ENCODE measurements at places on chromosomes 2 and 18. TPM values are rescaled to one million over a fixed set of nuclear protein-coding genes. Genes with fewer than 3 reads are reported as not detected.

DNA sequence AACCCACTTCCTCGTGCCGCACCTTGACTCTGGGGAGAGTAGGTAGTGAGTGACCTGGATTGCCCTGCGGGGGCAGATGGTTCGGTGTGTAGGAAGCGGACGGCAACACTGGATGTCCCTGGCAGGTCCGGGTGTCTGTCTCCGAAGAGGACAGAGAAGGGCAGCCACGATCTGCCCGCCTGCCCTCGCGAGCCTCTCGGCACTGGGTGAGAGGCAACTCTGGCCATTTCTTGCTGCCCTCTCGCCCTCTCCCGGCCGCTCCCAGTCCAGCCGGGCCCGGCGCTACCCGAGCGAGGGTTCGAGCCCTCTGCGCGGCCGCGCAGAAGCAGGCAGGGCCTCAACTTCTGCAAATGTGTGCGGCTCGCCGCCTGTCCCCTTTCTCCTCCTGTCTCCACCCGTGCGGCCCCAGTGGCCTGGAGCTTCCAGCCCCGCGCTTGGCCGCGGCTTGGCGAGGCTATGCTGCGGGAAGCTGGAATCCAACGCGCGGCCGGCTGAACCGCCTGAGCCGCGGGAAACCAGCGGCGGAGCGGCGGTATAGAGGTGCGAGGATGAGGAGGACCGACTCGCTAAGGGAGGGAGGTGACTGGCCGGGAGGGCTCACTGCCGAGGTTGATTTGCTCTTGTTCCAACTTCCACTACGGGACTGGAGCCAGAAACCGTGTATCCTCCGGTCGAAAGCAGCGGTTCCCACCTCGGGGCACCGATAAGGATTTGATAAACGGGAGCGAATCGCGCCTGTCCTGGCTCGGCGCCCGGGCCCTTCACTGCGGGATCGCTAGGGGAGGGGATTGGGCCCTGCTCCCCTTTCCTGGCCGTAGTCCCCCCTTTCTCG, 1.5 kb downstream of the EPAS1 start:
- no peak for DNase-seq

- DNase-seq: peak; percentile 9
Measured at GRCh38 chr2:65765376-65765775, 333.0 kb upstream of the SPRED2 start.

GRCh38 chr2:120589771-120590608, 145.7 kb upstream of the GLI2 start:
- DNase-seq: peak; percentile 20

GRCh38 chr2:33366473-33366872, 110.0 kb upstream of the RASGRP3 start:
- DNase-seq: no peak

DNA sequence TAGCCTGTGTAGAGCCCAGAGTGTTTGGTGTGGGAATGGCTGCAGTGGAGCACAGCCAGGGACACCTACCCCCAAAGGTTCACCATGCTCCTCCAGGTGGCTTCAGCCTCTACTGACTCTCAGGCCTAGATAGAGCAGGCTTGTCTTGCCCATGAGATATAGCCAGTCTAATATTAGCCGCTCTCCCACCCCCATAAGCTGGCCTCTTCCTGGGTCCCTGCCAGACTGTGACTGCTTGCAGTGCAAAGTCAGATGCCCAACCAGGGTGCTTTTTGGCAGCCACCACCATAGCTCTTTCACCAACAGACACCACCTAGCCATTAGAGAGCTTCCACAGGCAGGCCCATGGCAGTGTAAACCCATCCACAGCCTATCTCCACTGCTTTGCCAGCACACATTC, 405.3 kb downstream of the MBD2 start:
- DNase-seq: no peak

DNA sequence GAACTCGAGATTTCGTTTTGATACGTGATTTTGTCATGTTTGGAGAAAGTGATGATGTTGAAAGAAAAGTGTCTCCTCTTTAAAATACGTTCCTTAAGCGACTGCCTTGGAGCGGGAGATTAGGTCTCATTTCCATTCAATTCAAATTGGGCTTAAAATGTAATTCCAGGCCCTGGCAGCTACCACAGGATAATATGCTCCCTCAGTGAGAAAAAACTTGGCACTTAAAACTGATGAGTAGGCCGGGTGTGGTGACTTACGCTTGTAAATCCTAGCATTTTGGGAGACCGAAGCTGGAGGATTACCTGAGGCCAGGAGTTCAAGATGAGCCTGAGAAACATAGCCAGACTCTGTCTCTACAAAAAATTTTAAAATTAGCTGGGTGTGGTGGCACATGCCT, 146.3 kb upstream of the L3MBTL4 start:
- no peak for DNase-seq

DNA sequence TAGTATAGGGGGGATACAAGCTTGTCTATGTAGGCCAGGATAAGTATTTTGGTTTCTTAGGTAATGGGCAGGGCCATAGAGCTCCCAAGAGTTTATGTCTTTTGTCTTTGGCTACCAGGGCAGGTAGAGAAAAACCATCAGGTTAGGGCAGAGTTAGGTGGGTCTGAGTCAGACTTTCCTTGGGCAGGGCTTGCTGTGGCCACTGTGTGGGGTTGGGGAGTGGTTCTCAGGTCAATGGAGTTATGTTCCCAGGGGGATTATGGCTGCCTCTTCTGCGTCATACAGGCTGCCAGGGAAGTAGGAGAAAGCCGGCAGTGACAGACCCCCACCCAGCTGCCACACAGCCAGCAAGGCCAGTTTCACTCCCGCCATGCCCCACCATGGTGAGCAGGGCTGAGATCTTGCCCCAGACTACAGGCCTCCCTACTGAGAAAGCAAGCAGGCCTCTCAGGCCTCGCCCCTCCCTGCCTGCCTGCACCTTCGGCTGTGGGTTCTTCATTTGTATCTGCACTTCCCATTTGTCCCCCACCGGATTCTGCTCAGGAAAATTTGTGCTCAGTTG, 55.5 kb downstream of the RPIA start:
- DNase-seq: no peak

The NYAP2 gene
- total RNA-seq: 0.95 TPM

- DNase-seq: peak; percentile 68
Measured at GRCh38 chr18:23143016-23143814, 7.9 kb downstream of the CABLES1 start.

The DLX1 gene
- total RNA-seq: 8.4 TPM

The CFAP210 gene
- total RNA-seq: not detected

The KCNG2 gene
- not detected for total RNA-seq

- no peak for DNase-seq
Measured at GRCh38 chr2:204505488-204505887, 39.8 kb upstream of the PARD3B start.

GRCh38 chr2:71634567-71634966, 181.2 kb downstream of the DYSF start:
- DNase-seq: no peak

The TRAF3IP1 gene
- total RNA-seq: 7.4 TPM

- DNase-seq: no peak
Measured at GRCh38 chr2:24961903-24962302, 9.9 kb downstream of the DNAJC27 start.

DNA sequence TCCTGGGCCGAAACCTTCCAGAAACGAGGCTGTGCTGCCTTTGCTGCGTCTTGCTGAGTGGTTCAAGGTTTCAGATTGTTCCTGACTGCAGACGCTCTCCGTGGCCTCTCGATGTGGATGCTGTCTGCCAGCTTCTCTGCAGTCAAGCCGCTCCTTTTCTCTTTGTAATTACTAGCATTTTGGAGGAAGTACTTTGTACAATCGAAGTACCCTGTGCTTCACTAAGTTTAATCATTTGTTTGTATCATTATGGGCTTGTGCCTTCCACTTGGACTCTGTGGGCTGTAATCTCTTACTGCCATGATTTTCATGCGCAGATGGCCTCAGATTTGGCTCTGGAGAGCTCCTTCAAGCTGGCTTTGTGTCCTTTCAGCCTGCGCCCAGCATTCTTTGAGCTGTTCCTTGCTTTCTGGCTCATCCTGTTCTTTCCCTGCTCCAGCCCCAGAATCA, 49.3 kb downstream of the TRAF3IP1 start:
- DNase-seq: no peak

The IGFBP5 gene
- total RNA-seq: 374 TPM

GRCh38 chr2:211503856-211504255, 947.5 kb downstream of the CPS1 start:
- peak; percentile 31 for DNase-seq

- DNase-seq: peak; percentile 10
Measured at GRCh38 chr2:58427572-58428095, 186.5 kb upstream of the FANCL start.

DNA sequence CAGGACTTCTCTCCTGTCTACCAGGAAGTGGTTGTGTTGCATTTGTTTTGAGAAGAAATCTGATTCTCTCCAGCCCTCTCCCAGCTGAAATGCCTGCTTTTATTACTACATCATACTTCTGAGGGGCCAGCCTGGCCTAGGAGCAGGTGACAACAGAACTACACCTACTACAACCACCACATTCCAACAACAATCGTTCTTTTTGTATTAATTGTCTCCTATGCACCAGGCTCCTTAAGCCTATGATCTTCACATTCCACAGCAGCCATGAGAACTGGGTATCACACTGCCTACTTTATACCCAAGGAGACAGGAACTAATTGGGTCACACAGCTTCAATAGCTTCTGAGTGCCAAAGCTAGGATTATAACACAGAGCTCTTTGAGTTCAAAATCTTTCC, 167.7 kb downstream of the TDRD15 start:
- DNase-seq: no peak

DNA sequence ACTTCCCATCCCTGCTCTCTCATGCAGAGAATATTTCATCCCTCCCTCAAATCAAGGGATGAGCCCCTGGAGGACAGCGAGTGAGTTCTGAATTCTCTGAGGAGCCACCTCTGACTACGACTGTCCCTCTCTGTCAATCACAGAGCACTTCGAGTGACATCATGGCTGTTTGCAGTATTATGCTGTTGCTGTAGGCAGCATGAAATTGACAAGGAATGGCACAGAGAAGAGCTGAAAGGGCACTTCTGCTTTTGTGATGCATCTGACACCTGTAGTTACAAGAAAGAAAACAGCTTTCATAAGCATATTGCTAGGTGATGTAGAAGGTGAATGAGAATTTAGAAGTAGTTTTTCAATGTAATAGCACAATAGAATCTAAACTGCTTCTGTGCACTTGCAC, 166.9 kb downstream of the ARHGAP15 start:
- no peak for DNase-seq

GRCh38 chr18:39494211-39494896, 1928.8 kb upstream of the CELF4 start:
- no peak for DNase-seq

GRCh38 chr2:61660511-61661388, 122.6 kb upstream of the XPO1 start:
- DNase-seq: no peak

The GNAL gene
- 17.3 TPM for total RNA-seq

- DNase-seq: peak; percentile 46
Measured at GRCh38 chr2:170815746-170816503, 762 bp upstream of the GAD1 start.

- no peak for DNase-seq
Measured at GRCh38 chr2:163593982-163594381, 141.8 kb downstream of the FIGN start.

The AQP12A gene
- not detected for total RNA-seq

DNA sequence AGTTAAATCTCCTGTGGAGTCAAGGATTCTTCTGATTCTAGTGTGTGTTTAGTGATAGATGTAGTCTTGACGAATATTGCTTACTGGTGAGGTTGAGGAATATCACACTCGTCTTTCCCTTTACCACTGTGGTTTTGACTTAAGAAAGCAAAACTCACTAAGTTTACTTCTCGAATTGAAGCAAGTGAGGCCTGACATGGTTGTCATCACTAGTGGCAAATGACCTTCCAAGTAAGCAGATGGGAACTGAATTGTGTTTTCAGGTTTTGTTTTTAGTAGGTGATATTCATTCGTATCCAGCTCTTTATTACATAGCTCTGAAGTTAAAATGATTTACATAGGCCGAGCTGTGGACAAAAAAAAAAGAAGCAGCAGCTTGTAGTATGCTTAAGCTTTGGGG, 20.6 kb upstream of the DSG4 start:
- no peak for DNase-seq

The STPG4 gene
- not detected for total RNA-seq

GRCh38 chr2:129078548-129078947, 759.9 kb upstream of the HS6ST1 start:
- DNase-seq: no peak

DNA sequence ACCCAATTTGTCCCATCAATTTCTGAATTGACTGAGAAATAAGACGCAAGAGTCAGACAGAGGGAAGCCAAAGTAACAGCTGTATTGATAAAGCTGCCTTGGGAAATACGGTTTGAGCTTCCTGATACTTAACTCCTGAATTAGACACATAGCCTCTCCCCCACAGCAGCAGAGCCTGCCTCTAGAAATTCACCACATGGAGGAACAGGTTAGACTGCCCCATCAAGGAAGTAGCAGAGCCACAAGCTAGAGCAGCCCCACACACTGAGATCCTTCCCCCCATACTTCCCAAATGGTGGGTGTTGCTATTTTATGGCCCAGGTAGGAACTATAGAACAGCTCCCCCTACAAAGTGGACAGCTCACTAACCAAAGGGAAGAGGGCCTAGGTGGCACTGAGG, 220.0 kb downstream of the SMAD2 start:
- DNase-seq: no peak

DNA sequence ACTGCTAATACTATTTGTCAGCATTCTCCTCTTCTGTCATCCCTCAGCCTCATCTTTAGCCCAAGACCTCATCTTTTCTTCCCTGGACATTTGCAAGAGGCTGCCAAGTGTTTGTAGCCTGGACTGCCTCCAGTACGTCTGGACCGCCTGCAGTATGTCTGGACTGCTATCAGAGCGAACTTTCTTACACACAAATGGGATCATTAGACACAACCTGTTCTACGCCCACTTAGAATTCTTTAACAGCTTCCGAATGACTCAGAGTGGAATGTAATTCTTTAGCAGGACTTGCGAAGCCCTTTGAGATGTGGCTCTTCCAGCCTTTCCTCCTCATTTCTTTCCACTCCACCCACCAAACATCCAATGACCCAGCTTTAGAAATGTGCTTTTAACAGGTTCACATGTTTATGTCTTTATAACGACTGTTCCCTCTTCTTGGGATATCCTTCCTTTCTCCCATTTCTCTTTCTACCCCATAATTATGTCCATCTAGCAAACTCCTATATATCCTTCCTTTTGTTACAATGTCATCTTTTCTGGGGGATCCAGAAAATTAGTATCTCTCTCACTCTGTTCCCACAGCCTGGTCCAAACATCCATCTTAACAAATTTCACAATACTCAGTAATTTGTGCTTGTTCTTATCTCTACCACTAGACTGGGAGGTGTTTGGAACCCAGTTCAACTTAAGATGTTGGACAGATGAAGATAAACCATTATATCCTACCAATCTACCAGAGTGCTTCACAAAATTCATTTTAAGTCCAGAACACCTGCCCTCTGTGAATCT, 171.3 kb upstream of the PGAP1 start:
- DNase-seq: no peak

The INHA gene
- 0.35 TPM for total RNA-seq
